ENCODE measurements at places on chromosomes 2 and 18. TPM values are rescaled to one million over a fixed set of nuclear protein-coding genes. Genes with fewer than 3 reads are reported as not detected.

GRCh38 chr2:74959106-74959751, 786 bp downstream of the POLE4 start:
- DNase-seq: no peak
- H3K36me3 ChIP-seq: peaks cover 25% of the 10 kb centered on the region
- peak overlapping the region; percentile 72 for H3K4me3 ChIP-seq
- H3K4me1 ChIP-seq: peaks cover 10% of the 10 kb centered on the region
- H3K27ac ChIP-seq: peak overlapping the region; percentile 93

GRCh38 chr18:76855594-76855993, 33.2 kb downstream of the ZNF236 start:
- DNase-seq: no peak
- H3K4me3 ChIP-seq: no peak overlapping the region
- H3K27ac ChIP-seq: no peak overlapping the region
- H3K36me3 ChIP-seq: peaks cover 41% of the 10 kb centered on the region
- no peaks in the 10 kb centered on the region for H3K27me3 ChIP-seq

DNA sequence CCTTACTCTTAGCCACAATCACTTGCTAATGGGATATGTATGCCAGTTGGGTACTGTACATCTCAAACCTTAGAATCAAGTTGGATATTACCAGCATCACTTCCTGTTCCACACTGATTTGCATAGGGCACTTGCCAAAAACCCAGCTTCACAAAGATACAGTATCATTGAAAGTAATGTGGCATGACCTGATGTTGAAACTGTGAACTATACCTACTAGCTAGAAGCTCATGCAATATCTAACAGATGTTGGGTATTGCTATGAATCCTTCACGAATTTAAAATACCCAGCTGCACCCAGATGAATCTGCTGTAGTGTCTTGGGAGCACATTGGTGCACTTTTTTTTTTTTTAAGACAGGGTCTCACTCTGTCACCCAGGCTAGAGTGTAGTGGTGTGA, 6.5 kb upstream of the STAMBP start:
- H3K36me3 ChIP-seq: no peaks in the 10 kb centered on the region
- H3K27ac ChIP-seq: no peak overlapping the region
- no peak overlapping the region for H3K4me3 ChIP-seq
- H3K4me1 ChIP-seq: no peaks in the 10 kb centered on the region
- DNase-seq: no peak

GRCh38 chr2:7557376-7557775, 640.2 kb downstream of the RNF144A start:
- H3K4me1 ChIP-seq: no peaks in the 10 kb centered on the region
- no peaks in the 10 kb centered on the region for H3K36me3 ChIP-seq
- no peak overlapping the region for H3K27ac ChIP-seq

Gene PLGLB1
- 2.4 TPM for total RNA-seq

Gene CAPN13
- not detected for total RNA-seq

Gene AKAIN1
- total RNA-seq: not detected

All from left ventricle myocardium inferior (tissue), 1 donor.